ENCODE measurements at places on chromosomes 12 and 14.

DNA sequence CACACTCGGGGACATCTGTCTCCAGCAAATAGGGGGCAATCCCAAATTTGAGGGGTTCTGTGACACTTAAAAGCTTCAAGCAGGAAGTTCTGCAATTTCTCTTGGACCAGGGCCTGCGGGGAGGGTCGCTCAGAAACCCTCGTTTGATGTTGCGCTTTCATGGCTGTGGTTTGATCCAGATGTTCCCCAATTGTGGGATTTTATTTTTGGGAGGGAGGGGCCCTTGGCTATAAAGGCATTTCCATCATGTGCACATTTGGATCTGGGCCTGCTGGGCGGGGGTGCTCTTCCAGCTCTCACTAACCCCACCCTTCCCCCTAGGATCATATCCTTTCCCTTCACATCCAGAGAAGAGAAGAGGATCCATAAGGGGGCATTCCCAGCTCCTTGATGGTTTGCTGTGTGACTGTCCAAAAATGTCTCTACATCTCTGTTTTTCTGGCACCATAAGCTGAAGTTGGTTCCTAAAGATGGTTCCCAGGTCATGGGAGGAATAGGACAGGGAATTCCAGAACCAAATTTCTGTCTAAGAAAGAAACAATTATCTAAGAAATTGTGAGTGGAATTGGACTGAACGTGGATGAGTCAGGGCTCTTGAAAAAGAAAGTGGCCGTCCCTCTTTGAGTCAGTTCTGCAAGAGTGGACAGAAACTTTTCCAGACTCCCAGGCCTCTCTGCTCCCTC lies 47.2 kb downstream of the SMUG1 start:
- no peak for DNase-seq

GRCh38 chr12:4089121-4089606 lies 184.4 kb upstream of the CCND2 start:
- no peak for DNase-seq

- DNase-seq = no peak
These were observed 188.3 kb upstream of the C14orf180 start for GRCh38 chr14:104390941-104391901.

- no peak for DNase-seq
These were observed 82.2 kb upstream of the NEDD1 start for GRCh38 chr12:96824838-96825236.

DNA sequence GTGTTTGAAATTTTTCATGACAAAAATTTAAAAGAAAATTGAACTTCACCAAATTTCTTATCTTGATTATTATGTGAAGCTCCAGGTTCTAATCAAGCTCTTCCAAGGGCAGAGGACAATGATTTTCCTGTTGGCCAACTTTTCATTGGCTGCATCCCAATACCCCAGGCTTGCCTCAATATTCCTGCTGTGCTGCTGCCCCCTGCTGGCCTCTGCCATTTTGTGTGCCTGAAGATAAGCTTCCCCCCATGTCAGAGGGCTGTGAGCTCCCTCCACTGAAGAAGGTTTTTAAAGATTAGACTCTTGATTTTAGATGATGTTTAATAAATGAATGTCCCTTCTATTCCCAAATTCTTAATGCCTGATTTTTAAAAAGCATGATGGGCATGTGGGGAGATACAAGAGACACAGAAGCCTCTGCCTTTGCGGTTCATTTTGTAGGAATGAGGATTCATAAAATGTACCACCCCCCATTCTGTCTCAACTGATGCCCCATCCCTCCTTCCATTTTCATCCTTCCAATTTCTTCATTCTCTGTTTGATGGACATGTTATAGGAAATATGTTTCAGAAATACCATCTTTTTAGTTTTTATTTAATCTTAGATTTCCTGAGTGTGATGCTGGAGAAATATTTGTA lies 76.7 kb upstream of the RGS6 start:
- DNase-seq = peak; percentile 9

GRCh38 chr14:79580414-79580813 lies 630.9 kb downstream of the DIO2 start:
- no peak for DNase-seq

Measured in HuH-7.5 (cell line).